ENCODE measurements at places on chromosomes 6 and 20.

- no peak for DNase-seq
Observed at GRCh38 chr6:168131464-168132415, 52.7 kb upstream of the FRMD1 start.

- no peak for DNase-seq
Observed at GRCh38 chr20:10079964-10080363, 45.2 kb downstream of the ANKEF1 start.

GRCh38 chr20:57802765-57803507, 93.1 kb upstream of the PMEPA1 start:
- no peak for DNase-seq

- DNase-seq, result no peak
Observed at GRCh38 chr6:15207923-15208322, 37.9 kb upstream of the JARID2 start.

- no peak for DNase-seq
Observed at GRCh38 chr6:169289619-169290339, 36.1 kb upstream of the THBS2 start.

Data from pancreas (tissue), 10 donors.